ENCODE measurements at places on chromosomes 16 and 17.

DNA sequence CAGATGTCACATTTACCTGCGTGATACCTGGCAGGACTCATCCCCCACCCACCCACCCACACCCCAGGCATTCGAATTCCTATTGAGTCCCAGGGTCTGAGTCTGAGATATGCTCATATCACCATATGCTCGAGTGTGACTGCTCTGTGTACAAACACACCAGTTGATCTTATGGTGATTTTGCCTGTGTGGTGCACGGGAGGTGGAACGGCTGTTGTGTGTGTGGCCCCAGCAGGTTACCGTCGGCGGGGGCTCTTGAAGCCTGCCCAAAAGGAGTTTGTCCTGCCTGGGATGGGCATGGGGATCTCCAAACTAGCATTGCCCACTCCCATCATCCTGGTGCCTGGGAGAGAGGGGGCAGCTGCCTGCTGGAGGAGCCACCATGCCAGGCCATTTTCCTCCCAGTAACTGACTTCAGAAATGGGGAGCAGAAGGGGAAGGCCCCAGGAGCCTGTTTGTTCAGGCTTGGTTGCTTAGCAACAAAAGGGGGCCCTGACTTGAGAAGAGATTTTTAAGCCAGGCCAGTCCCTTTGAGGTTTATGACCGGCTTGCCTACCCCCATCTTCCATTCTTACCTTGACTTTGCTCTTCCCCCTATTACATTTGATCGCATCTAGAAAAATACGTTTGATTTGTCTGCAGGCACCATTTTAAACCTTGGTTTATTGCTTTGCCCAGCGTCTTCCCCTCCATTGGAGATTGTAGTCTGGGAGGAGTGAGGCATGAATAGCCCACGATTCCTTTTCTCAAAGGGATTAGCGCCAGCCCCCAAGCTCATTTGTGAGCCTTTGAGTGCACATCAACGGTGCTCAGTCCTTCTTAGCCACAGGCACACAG lies 217.7 kb downstream of the CCDC182 start:
- no peak for DNase-seq

- DNase-seq: no peak
These were observed 11.7 kb upstream of the GFAP start for GRCh38 chr17:44926821-44927525.

GRCh38 chr16:31400191-31400590 lies 7.1 kb downstream of the ITGAD start:
- DNase-seq: no peak

DNA sequence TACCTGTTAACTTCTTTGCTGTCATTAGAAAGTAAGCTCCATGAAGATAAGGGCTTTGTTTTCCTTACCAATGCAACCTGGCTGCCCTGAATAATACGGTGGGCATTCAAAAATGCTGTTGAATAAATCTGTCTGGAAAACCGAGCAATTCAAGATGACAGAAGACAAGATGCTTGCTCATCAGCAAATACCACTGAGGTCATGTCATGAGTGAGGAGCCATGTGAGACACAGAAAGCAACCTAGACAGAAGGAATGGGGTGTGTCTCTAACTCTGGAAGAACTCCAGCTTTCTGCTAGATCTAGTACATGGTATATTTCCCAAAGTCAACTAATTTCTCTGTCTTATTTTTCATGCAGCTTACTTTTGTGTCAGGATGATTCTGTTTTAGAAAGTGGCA lies 64.2 kb downstream of the STH start:
- peak; percentile 89 for DNase-seq

GRCh38 chr16:19241512-19241911 lies 44.0 kb upstream of the CLEC19A start:
- DNase-seq: no peak

All from kidney glomerular epithelial cell (primary cell).